ENCODE measurements at places on chromosomes 12 and 14.

DNA sequence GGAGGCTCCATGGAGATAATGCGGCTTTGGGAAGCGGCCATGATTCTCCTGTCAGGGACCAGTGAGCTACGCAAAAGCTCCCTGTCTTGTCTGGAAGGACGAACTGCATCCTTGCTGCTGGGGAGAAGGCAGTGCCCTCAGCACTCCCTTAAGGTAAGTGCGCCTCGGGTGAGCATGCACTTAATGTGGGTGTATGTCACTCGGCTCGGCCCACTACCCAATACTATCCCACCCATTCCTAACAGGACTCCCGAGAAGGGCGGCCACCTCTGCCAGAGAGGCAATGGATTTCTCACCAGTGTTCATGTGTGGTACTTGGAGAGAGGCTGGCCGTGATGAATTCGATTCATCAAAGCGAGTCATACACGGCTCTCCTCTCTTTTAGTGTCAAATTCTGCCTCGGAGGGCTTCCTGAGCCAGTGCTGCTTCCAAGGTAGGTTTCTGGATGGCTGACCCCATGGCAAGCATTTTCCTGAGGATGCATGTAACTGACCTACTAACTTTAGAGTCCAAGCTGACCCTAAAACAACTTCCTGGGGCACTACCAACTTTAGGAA is 151.7 kb upstream of the RTL1 start:
- DNase-seq, result no peak

GRCh38 chr12:47722941-47723631 is 2.2 kb downstream of the ENDOU start:
- no peak for DNase-seq

DNA sequence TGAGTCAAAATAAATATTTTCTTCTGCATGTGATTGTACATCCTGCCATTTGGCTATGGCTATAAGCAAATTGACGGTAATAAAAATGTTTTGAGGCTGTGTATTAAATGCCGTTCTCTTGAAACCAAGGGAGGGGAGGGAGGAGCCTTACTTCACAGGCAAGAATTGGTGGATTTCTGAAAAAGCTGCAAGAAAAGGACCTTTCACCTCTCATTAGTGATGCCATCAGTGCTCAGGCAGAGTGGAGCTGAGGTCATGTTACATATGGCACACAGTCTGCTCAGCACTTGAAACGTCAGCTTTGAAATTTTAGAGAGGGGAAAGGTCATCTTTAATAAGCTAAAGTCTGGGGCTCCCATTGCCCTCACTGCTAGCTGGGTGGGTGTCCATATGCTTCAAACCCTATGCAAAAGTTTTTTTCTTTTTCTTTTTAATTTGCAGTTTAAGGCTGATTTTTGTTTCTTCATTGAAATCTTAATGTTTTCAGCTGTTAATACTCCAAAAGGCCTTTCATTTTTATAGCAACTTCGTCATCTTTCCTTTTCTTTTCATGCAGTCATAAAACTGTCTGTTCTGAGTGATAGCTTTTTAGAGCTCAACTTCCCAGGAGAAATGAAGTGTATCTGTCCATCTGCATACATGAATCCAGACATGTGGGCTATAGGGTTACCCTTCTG is 9.8 kb upstream of the SIX1 start:
- DNase-seq, result no peak

- DNase-seq, result no peak
Measured at GRCh38 chr12:402029-402389, 565 bp downstream of the CCDC77 start.

DNA sequence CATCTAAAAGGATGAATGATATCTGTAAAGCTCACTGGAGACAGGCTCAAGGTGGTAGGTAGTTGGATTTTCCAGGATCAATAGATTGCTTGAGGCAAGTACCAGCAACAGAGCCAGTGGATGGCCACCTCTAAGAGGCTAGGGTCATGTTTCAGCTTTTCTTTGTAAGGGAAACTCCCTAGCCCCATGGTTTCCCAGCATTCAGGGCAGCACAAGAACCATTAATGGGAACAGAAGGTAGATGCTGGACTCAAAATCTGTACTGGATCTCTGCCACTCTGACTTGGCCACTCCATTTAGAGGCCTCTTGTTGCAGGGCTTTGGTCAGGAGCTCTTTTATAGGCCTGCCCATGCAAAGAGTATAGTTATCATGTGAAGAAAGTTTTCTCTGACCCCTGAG is 76.1 kb upstream of the DYRK2 start:
- no peak for DNase-seq

GRCh38 chr12:32116897-32117296 is 10.2 kb downstream of the BICD1 start:
- no peak for DNase-seq

DNA sequence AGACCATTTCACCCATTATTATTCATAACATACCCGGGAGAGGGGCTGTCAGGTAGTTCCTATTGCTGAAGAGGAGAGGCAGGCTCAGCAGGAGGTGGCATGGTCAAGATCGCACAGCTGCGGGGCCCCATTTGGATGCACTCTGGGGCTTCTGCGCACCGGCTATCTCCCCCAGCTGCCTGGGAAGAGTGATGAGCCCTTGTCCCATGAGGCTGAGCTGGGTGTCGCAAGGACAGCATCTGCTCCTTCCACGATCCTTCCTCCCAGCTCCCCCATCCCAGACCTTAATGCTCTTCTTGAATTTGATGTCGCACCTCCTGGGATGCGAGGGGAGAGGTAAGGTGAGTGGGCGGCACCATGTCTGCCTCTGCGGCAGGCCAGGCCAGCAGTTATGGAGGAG is 62.6 kb downstream of the SLC24A4 start:
- DNase-seq, result no peak

DNA sequence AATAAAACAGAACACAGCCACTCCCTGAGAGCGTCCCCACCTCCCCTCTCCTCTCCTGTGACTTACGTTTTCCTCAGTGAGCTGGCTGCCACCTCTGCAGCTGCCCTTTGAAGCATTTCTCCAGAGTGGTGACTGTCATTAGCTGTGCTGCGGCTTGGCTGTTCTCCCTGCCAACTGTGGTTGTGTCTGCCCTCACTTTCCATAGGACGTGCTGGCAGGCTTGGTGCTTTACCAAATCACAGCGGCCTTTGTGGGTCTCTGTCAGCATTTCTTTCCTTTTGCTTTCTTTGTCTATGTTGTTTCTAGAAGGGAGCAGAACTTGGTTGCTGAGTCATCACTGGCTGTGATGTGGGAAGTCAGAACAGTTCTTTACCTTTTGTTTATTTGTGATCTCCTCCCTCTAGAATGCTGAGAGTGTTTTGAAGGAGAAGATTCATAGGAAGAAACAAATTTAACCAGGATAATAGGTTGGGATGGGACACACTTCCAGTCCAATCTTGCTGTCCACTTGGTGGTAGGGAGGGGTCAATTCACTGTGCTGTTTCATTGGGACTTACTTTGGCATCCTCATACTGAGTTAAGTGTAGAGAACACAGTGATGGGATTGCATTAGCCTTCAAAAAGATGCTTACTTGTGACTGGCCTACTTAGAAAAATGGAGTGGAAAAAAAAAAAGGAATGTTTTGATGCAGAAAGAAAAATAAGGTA is 88.2 kb downstream of the TMX1 start:
- no peak for DNase-seq

GRCh38 chr12:77485961-77486854 is 344.5 kb upstream of the NAV3 start:
- no peak for DNase-seq

- DNase-seq, result no peak
Measured at GRCh38 chr12:13405961-13406703, 209.6 kb downstream of the EMP1 start.

DNA sequence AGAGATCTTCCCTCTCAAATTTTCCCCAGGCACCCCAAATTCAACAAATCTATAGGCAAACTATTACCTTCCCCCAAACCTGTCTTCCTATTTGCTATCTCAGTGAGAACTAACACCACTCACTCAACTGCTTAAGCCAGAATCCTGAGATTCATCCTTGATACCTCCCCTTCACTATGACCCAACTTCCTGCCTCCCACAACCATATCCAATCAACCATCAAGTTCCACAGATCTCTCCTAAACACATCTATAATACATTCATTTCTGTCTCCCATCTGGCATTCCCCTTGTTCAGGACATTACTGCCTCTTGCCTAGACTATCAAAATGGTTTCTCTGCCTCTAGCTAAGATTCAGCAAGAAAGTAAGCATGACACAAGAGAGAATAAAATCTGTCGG is 21.3 kb downstream of the YAF2 start:
- no peak for DNase-seq

DNA sequence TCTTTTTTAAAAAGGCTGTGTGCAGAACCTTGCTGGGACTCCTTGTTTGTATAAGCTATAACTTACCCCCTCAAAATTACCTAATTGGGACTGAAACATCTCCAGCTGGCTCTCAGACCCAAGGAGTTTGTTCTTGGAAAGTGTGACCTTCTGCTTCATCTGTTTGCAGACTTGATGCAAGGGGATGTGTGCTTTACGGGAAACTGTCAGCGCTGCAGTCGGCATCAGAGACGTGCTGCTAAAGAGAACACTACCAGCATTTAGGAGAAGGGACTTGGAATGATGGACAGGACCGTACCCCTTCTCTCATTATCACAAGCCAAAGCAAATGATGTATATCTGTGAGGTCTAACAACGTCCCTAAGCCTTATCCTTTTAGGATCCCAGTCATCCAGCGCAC is 174.2 kb upstream of the PARP11 start:
- no peak for DNase-seq

DNA sequence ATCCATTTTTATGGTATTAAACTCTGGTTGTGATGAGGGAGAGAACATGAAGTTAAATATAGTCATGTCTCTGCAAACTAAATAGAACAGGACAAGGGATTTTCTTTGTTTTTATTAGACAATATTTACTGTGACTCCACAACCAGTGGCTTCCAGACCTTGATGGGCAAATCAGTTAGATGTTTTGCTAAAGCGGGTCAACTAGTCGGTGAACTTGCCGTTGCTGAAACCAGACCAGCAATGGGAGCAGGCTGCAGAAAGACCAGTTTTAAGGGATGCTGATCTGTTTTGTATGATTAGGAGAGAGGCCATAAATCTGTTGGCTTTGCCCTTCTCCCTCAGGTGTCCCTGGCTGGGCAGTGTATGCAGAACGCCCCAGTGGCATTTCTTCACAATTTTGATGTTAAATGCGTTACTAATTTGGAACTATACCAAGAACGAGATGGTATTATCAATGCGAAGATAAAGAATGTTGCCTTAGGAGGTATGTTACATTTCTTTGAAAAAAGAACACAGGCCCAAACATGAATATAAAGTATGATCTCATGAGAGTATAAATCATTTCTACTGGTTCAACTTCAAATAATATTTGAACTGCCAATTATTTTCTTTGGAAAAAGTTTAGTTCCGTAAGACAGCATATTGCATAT is 19.4 kb downstream of the TCTN2 start:
- DNase-seq, result no peak

DNA sequence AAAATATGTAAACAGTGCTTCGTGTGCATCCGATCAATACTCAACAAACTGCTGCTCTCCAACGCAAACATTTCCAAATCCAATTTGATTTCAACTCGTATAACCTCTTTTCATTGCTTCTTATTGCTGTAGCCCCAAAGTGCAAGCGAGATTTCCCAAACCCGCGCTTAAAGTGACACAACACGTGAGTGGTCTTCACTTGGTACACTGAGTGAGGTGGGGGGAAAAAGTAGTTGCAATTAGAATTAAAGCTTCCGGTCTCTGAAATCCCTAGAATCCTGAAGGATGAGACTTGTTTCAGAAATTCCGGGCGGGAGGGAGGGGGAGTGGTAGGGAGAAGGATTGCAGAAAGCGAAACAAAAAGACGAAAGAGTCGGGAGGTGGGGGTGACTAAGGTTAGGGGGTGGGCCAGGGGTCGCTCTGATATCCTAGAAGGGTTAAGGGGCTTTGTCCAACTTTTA is 387.5 kb downstream of the BCAT1 start:
- DNase-seq, result no peak

DNA sequence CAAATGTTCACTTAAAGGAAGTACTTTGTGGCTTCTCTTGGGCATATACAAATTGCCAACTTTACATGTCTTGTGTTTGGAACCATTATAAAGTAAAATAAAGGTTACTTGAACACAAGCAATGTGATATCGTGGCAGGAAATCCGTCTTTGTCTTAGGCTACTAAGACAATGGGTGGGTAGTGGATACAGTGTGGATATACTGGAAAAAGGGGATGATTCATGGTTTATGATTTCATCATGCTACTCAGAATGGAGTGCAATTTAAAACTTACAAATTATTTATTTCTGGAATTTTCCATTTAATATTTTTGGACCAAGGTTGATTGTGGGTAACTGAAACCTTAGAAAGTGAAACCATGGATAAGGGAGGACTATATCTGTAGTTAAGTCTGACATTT is 48.4 kb downstream of the MYRFL start:
- no peak for DNase-seq

DNA sequence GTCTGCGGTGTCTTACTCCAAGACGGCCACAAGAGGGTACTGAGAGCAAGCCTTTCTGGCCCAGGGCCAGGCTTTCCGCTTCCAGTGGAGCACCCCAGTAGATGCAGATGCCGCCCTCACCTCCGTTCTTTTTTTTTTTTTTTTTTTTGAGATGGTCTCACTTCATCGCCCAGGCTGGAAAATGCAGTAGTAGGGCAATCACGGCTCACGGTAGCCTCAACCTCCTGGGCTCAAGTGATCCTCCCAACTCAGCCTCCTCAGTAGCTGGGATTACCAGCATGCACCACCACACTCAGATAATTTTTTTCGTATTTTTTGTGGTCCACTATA is 5.6 kb upstream of the LBHD2 start:
- DNase-seq, result peak; percentile 50

GRCh38 chr14:78598046-78598920 is 428.1 kb downstream of the NRXN3 start:
- no peak for DNase-seq
